ENCODE measurements at places on chromosomes 2 and 18.

DNA sequence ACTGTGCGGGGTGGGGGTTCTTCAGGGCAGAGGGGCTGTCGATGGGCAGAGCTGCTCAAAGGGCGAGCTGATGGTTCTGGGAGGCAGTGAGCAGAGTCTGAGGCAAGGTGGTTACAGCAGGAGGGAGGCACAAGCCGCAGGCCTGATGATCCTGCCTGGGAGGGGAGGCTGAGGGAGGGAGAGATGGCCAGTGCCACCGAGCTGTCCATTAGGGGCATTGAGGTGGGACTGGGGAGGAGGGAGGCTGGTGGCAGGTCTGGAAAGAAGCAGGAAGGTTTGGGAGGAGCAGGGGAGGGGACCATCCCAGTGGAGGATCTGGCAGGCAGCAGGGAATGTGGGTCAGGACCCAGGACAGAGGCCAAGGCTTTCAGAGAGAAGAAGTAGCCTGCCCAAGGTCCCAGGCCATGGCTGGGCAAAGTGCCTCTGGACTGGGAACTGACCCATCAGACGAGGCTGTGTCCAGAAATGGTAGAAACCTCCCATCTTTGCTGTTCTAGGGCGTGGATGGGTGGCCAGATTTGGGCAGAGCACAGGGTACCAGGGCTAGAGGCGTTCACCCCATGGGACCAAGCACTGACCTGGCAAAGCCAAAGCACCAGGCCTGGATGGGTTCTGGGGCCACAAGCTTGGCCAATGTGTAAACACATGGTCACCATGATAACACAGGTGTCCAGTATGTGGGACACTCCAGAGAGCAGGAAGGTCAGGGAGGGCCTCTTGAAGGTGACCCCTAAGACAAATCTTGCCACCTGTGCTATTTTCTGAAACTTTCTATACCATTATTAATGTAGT is 55.5 kb downstream of the INHBB start:
- DNase-seq, result no peak

DNA sequence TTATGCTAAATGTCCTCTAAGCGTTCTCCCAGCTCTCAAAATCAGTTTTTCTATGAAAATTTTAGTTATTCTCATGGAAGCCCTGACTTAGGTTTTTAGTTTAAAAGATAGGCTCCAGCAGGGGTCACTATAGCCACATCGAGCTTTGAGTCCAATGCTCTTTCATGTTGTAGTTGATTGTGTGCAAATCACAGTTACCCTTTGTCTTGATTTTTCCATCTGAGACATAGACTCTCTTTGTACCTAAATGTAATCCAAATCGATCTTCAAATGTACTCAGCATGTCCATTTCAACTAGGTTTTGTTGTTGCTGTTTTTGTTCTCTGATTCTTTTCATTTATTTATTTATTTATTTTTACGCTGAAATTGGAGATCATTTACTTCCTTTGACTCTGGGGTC is 26.4 kb upstream of the MSTN start:
- no peak for DNase-seq

DNA sequence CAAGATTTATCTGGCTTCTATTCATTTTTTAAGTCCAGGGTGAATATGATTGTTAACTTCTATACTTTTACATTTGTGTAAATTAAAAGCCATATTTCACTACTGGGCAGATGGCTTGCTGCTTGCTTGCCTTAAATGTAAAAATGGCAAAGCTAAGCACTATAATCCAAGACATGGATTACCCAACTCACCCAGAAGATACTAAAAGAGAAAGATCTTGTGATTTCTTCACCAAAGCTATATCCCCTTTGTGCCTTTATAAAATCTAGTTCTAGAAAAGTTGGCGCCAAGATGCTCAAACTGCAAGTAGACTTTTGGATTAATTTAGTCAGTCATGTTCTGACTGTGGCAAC is 48.7 kb upstream of the PKDCC start:
- DNase-seq, result no peak

- no peak for DNase-seq
Measured at GRCh38 chr2:45724335-45724734, 72.9 kb downstream of the PRKCE start.

GRCh38 chr2:128545829-128546228 is 227.2 kb upstream of the HS6ST1 start:
- DNase-seq, result no peak

- DNase-seq, result no peak
Measured at GRCh38 chr2:3595985-3596384, 1.1 kb downstream of the COLEC11 start.

GRCh38 chr18:68548904-68549870 is 165.7 kb downstream of the TMX3 start:
- no peak for DNase-seq

DNA sequence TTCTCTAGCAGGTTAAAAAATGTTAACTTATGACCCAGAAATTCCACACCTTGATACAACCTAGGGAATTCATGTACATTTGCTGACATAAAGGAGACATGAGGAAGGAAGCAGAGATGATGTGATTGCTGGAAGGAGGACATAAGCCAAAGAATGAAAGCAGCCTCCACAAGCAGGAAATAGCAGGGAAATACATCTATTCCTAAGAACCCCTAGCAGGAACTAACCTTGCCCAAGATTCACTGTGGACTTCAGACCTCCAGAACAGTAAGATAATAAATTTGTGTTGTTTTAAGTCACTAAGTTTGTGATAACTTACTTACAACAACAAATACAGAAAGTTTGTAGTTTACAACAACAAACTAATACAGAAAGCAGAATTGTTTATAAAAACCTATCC is 4.6 kb upstream of the DSG4 start:
- DNase-seq, result no peak

DNA sequence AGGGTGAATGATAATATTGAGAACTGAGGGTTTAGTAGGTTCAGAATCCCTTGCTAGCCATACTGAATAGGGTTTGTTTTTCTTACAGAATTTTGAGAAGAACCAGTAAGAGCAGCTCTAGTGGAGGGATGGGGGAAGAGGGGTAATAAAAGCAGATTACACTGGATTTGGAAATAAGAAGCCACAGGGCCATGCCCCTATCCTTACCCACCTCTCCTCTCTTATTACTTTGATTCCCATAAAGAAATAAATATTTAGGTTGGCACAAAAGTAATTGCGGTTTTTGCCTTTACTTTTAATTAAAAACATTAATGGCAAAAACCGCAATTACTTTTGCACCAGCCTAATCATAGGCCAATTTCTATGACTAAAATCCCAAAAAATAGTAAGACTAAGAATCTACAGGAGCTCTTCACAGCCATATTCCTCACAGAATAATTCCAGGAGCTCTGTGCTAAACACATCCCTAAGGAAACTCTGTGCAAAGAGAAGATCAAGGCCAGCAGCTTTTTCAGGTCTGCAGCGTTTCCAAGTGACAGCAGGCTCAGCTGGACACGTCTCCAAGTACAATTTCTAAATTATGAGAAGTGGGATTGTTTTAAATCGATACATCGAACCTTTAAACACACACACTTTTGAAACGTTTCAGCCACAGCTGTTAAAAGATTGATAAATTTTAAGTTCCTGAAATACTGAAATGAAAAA is 58.4 kb upstream of the RTN4 start:
- no peak for DNase-seq

DNA sequence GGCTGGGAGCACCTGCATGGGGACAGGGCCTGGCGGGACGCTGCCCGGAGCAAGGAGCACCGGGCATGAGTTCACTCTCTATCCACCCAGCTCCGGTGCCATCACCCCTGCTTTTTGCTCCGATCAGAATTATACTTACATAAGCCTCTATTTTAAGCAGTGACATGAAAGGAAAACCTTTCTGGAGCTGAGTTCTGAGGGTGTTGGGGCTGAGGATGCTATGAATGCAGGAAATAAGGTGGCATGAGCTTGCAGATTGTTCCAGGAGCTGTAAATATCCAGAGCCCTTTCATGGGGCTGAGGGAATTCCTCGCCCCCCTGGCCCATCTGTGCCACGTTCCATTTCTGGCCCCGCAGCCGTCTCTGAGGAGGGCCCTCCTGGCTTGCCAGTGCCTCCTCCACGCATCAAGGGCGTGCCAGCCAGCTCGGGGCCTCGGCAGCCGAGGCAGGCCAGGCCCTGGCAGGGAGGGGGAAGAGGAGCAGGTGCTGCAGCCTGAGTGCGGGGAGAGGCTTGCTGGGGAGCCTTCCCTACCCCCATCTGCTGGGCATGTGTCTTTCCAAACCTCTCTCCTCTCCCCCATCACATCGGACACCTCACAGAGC is 91.7 kb upstream of the MCFD2 start:
- no peak for DNase-seq
